NCI-H774 (cell line): ENCODE measurements at places on chromosomes 2 and 18.

GRCh38 chr18:36298126-36298741 lies 721 bp downstream of the FHOD3 start:
- no peak for DNase-seq

DNA sequence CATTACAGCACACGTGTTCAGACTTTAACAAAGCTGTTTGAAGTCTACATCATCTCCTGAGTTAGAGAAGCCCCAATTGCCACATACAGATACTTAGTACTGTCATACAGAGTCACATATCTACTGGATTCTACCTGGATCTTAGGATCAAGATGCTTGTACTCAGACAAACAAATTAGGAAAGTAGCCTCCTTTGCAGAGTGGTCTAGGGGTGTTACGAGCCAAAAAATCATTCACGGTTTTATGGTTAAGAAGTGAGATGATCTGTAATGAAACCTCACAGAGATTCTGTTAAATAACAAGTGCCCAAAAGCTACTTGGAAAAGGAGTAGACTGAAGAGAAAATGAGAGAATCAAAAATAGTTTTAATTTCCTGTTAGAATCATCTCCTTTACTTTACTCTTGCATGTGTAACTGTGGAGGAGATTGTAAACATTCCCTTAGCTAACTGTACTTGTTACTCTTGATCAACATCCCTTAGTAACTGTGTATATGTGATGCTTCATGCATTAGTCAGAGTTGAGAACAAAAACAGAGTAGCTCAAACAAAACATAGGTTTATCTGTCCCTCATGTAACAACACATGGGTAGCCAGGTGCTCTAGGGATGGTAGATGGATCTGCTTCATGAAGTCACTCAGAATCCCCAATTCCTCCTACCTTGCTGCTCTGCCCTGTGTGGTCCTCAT lies 16.4 kb upstream of the IL1RL1 start:
- DNase-seq = no peak

- no peak for DNase-seq
These were observed 38.4 kb downstream of the SLC9A2 start for GRCh38 chr2:102657770-102658169.

DNA sequence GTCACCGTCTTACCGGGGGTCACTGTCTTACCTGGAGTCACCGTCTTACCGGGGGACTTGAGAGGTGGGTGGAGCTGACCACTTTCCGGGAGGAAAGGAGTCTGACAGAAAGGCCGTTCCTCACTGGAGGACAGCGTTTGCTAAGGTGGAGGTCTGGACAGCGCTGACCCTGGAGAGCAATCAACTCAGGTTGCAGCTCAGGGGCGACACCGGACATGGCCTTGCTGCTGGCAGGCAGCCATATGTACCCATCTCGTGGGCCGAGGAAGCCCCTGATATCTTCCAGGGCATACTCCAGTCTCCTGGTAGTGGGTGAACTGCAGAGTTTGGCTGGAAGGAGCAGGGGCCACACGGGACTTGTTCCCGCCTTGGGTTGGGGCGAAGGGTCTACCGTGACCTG lies 234.6 kb upstream of the MYT1L start:
- DNase-seq = no peak

- DNase-seq = no peak
These were observed 143.8 kb upstream of the APCDD1 start for GRCh38 chr18:10310626-10311025.

GRCh38 chr2:122194546-122194945 lies 439.1 kb downstream of the TSN start:
- DNase-seq = no peak

GRCh38 chr18:3184275-3184963 lies 35.3 kb downstream of the MYOM1 start:
- no peak for DNase-seq

GRCh38 chr2:127619203-127619590 lies 26.8 kb upstream of the GPR17 start:
- no peak for DNase-seq

GRCh38 chr18:26089293-26090129 lies 902 bp downstream of the SS18 start:
- no peak for DNase-seq
